ENCODE measurements at places on chromosomes 5 and 9.
A peak's percentile ranks its signal among the peaks of the same experiment; 100 is the strongest.

GRCh38 chr9:134689321-134690181 is 47.9 kb downstream of the COL5A1 start:
- no peak for DNase-seq

DNA sequence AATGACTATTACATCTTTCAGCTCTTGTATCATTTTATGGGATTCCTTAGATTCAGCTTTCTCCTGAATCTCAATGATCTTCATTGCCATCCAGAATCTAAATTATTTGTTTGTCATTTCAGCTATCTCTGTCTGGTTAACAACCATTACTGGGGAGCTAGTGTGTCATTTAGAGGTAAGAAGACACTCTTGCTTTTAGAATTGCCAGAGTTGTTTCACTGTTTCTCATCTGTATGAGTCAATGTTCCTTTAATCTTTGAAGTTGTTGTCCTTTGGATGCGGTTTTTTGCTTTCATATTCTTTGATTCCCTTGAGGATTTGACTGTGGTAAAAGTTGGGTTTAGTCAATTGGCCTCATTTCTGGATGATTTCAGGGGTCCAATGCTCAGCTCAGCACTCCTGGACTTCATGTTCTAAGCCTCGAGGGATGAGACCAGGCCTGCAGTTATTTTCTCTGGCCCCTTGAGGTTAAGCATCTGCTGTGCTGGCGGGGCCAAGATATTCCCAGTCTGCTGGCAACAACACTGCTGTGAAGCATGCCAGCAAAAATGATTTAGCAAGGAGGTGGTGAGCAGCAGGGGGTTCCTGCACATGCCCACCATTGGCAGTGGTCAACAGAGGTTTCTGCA is 102.4 kb upstream of the PCSK5 start:
- DNase-seq: no peak

- no peak for DNase-seq
Measured at GRCh38 chr5:171295801-171296200, 13.2 kb upstream of the TLX3 start.

- no peak for DNase-seq
Measured at GRCh38 chr9:114500697-114501292, 4.5 kb downstream of the WHRN start.

DNA sequence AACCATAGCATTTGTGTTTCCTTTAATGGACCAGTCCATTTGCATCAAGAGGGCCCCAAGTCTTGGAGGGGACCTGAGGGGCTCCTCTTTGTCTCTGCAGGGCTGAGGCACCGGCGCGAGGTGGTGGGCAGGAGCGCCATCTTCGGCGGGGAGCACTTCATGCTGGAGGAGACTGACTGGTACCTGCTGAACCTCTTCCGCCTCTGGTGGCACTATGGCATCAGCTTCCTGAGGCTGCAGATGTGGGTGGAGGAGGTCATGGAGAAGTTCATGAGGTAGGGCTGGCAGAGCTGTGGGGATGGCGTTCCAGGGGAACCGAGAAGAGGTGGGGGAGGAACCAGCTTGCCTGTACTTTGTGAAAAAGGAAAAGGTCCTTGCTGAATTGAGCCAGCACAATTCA is 6.1 kb downstream of the PCYOX1L start:
- DNase-seq: no peak

GRCh38 chr5:157217289-157218024 is 36.8 kb downstream of the ITK start:
- DNase-seq: no peak

GRCh38 chr5:139746691-139747582 is 48.7 kb upstream of the PSD2 start:
- DNase-seq: peak; percentile 27

- DNase-seq: no peak
Measured at GRCh38 chr9:97629156-97629555, 4.0 kb downstream of the TSTD2 start.

GRCh38 chr5:178450121-178451028 is 139.8 kb downstream of the COL23A1 start:
- no peak for DNase-seq

DNA sequence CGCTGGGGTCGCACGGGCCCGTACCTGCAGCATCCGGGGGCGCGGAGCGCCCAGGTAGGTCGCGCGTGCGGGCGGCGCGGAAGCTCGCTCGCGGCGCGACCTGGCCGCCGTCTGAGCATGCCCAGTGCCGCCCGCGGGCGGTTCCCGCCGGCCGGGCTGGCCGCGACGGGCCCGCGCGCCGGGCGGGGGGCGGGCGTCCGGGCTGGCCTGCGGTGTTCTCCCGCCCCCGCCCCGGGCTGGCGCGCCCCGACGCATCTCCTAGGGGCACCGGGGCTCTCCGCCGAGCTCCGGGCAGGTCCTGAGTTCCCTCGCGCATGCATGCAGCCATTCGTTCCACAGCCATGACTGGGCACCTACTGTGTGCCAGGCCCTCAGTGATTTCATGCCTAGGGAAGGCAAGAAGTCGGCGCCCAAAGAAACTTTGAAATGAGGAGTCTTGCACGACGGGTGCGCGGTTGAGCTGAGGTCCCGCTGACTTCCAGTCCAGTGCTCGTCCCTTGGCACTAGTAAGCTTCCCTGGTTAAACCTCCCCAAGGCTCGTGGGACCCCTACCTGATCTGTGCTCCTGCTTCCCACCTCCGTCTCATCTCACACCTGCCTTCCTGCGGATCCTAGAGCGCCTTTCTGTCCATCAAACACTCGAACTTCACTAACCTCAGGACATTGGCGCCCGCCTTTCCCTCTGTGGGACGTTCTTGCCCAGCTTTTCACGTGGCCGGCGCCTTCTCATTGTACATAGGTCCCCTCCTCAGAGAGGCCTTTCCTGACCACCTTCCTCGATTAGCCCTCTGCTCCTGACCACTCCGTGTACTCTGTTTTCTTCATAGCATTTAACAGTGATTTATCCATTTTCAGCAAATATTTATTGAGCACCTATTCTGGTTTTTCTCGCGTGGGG is at the start of gene PTPN3:
Gene PTPN3 (minus strand): TSS at position 113 of the 898 bp plus-strand sequence. CDS start 34,873 bp downstream, outside the sequence.
- peak; percentile 18 for DNase-seq

DNA sequence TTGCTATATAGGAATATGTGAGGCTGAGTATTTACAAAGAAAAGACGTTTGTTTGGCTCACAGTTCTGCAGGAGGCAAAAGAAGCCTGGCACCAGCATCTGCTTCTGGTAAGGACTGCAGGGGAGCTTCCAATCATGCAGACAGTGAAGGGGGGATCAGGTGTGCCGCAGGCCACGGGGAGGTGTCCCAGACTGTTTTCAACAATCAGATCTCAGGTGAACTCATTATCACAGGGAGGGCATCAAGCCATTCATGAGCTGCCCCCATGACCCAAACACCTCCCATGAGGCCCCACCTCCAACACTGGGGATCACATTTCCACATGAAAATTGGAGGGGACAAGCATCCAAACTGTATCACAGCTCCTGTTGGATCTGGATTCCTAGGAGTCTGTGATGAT is 30.4 kb upstream of the TRIM14 start:
- DNase-seq: no peak

DNA sequence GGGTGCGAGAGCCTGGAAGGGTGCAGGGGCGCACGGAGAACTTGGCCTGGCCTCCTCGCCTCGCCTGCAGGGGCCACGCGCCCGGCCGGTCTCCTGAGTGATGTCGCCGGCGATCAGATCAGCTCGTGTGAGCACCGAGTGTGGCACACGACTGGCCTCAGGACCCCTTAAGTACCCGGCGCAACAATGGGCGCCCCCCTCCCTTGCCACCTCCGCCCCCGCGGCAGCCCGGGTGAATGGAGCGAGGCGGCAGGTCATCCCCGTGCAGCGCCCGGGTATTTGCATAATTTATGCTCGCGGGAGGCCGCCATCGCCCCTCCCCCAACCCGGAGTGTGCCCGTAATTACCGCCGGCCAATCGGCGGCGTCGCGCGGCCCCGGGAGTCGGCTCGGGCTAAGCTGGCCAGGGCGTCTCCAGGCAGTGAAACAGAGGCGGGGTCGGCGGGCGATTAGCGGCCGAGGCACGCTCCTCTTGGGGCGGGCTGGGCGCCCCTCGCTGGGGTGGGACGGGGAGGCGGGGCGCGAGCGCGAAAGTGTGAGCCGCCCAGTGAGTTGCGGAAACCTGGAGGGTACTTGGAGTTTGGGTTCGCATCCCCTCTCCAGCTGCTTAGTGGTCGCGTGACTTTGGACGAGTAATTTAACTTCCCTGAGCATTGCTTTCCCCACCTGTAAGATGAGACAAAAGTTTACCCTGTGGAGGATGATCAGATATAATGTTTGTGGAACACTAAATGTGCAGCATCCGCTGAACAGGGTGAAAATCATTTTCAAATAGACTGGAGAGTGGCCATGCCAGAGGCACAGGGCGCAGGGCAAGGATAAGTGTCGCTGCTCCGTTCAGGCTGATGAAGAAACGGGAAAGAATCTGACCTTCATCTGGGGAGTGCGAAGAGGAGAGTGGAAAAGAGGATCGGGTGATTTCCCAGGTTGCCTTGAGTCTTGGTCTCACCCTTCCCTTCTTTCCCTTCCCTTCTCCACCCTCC is at the start of gene NEUROG1:
Gene NEUROG1 (minus strand): TSS at position 145 of the 982 bp plus-strand sequence. CDS start 274 bp downstream, outside the sequence.
- DNase-seq: no peak

DNA sequence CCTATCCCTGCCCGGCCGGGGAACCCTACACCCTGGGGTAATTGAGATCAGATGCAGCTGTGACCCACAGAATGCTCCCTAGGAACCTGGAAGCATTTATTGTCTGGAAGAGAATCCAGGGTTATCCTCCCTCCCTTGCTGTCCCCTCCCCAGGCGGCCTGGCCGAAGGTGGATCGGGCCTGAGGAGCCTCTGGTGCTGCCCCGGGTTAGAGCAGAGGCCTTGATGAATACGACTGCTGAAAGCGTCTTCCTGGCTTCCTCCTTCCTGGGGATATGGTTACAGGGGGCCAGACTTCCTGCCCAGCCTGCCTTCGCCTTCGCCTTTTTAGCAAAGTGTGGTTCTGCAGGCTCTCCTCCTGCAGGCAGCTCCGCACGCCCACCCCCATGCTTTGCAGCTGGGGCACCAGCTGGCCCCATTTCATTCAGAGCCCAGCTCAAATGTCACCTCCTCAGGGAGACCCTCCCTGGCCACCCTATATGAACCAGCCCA is 22.5 kb upstream of the PTGS1 start:
- no peak for DNase-seq

DNA sequence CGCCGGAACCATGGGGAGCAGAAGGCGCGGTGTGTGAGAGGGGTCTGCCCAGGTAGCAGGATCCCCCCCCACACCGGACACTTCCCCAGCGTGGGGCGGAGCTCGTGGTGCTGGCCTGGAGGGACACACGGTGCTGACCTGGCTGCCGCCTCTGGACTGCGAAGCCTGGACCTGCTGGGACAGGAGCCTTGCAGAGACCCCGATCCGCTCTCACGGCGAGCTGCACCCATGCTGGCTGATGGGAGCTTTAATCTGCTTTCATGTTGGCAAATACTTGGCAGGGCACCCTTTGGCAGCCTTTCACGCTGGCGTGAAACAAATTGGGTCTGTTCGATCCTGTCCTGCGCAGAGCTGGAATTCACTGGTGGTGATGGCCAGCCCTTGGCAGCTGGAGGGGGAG is 7.4 kb downstream of the NKD2 start:
- DNase-seq: no peak

DNA sequence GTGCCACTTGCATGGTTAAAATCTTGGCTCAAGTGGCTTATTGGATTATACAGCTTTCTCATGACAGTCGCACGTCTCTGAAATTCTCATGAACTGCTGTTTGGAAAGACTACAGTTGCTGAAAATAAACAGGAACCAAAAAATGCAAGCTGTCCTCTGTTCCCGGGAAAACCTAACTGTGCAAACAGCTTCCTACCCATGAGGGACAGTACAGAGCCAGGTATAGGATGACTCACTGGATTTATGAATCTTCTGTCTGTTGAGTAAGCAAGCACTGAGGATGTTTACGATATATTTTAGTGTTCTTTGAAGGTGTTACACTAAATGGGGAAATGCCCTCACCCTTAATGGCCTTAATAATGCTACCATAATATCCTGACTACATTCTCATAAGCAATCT is 380.3 kb upstream of the TNC start:
- DNase-seq: no peak

GRCh38 chr5:97115932-97116331 is 26.5 kb downstream of the LIX1 start:
- no peak for DNase-seq

GRCh38 chr5:100970646-100971255 is 67.7 kb upstream of the ST8SIA4 start:
- DNase-seq: no peak

GRCh38 chr5:55923177-55923771 is 71.5 kb downstream of the IL6ST start:
- peak; percentile 5 for DNase-seq

GRCh38 chr5:179114756-179115155 is 54.6 kb downstream of the ZNF354C start:
- DNase-seq: no peak
